ENCODE measurements at places on chromosomes 7 and 10. TPM values are rescaled to one million over a fixed set of nuclear protein-coding genes. Genes with fewer than 3 reads are reported as not detected.

Gene SYCE1
- total RNA-seq: not detected

Gene KCP
- total RNA-seq: not detected

Gene NRAP
- 0.34 TPM for total RNA-seq

Gene PRRT4
- total RNA-seq: 42.4 TPM

Gene USP54
- 35.4 TPM for total RNA-seq

Gene UCN3
- total RNA-seq: not detected

Gene VWDE
- 0.11 TPM for total RNA-seq

Gene RRP12
- total RNA-seq: 68.6 TPM

Gene ITIH2
- not detected for total RNA-seq

Gene STMP1
- 32.1 TPM for total RNA-seq

Gene CHST3
- 10.0 TPM for total RNA-seq

Gene C10orf53
- total RNA-seq: not detected

Gene MCU
- total RNA-seq: 18.7 TPM
